Ascending aorta (tissue), 2 donors: ENCODE measurements at places on chromosomes 2 and 18. TPM values are rescaled to one million over a fixed set of nuclear protein-coding genes. Genes with fewer than 3 reads are reported as not detected.

GRCh38 chr2:184562532-184562931, 35.8 kb upstream of the ZNF804A start:
- no peak for DNase-seq

Gene CREG2
- not detected for total RNA-seq

Gene DNER
- total RNA-seq: 1.2 TPM

GRCh38 chr2:239820836-239821693, 204.1 kb downstream of the NDUFA10 start:
- DNase-seq: no peak

- DNase-seq: no peak
Measured at GRCh38 chr2:166184789-166185188, 57.0 kb upstream of the SCN1A start.

Gene KCNF1
- total RNA-seq: not detected

- DNase-seq: no peak
Measured at GRCh38 chr18:76855594-76855993, 33.2 kb downstream of the ZNF236 start.

GRCh38 chr2:112201696-112202430, 53.0 kb downstream of the ZC3H8 start:
- DNase-seq: no peak

Gene TMEM178A
- 29.5 TPM for total RNA-seq

GRCh38 chr2:188725746-188726360, 248.3 kb upstream of the COL3A1 start:
- DNase-seq: no peak

DNA sequence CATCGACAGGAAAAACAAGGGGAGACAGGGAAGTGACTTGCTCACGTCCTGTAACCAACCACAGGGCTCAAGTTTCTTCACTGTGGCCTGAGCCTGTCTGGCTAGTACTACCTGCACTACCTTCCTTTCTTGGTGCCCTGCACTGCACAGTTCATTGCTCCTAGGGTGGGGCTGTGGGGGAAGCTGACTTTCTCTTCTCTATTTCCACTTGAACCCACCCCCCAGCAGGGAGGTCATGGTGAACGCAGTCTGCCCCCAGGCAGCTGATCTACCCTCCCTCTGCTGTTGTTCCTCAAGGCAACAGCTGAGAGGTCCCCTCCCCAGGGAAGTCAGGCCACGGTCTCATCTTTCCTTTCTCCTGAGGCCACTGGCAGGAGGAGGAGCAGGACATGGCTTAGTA, 532.1 kb downstream of the SOX11 start:
- no peak for DNase-seq

DNA sequence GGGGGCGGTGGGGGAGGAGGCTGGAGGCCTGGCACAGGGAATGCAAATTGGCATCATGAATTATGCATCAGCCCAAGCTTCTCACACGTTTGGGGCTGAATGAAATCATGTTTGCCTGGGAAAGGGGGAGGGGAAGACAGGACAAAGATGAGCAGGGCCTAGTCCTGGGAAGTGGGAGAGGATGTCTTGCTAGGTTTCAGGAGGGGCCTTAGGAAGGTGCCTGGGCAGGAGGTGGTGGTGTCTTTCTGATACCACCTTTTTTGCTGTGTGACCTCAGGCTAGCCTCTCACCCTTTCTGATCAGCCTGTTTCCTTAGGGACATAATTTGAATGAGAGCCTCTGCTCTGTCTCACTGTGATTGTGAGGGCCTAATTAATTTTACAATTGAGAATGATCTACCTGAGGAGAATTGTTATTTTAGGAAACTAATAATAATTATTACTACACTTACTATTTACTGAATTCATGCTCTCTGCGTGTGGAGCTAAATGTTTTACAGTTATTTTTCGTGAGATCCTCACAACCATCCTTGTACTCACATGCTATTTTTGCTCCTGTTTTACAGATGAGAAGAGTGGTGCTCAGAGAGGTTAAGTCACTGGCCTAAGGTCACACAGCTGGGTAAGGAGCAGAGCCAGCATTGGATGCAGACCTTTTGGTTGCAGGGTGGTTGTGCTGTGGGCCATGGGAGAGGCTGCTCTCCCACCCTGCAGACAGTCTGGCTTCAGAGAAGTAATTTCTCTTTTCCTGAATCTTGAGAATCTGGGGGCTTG, 39.6 kb downstream of the INHBB start:
- DNase-seq: no peak

DNA sequence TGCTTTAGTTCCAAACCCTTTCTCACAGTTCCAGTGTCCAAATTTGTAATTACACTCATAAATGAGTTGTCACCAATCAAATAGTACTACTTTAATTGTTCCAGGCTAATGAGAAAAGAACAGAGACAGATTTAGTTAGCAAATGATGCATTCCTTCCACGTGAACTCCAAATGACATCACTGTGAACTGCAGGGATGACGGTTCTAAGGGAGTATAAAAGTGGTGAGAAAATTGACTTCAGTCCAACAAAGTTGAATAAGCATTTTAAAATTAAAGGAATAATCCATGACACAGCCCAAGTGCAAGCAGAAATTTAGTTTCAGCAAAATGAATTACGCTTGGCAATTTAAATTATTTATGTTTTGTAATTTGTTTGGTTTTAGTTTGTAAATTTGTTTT, 102.0 kb upstream of the LRATD1 start:
- no peak for DNase-seq

Gene AMER3
- not detected for total RNA-seq

- no peak for DNase-seq
Measured at GRCh38 chr2:50712569-50712968, 319.4 kb downstream of the NRXN1 start.

- DNase-seq: no peak
Measured at GRCh38 chr2:117621326-117621725, 193.2 kb upstream of the DDX18 start.

GRCh38 chr2:220002699-220003098, 375.3 kb downstream of the SLC4A3 start:
- no peak for DNase-seq

DNA sequence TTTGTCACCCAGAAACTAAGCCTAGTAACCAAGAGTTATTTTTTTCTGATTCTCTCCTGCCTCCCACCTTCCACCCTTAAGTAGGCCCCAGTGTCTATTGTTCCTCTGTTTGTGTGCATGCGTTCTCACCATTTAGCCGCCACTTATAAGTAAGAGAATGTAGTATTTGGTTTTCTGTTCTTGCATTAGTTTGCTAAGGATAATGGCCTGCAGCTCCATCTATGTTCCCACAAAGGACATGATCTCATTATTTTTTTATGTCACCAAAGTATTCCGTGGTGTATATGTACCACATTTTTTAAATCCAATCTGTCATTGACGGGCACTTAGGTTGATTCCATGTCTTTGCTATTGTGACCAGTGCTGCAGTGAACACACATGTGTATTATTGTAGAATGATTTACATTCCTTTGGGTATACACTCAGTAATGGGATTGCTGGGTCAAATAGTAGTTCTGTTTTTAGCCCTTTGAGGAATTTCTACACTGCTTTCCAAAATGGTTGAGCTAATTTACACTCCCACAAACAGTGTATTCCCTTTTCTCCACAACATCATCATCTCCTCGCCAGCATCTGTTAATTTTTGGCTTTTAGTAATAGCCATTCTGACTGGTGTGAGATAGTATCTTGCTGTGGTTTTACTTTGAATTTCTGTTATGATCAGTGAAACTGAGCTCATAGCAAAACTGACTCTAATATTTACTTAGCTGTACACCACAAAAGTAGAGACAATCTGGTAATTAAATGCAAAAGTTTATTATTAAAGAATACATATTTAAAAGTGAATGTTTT, 660.1 kb upstream of the SLC8A1 start:
- DNase-seq: no peak

DNA sequence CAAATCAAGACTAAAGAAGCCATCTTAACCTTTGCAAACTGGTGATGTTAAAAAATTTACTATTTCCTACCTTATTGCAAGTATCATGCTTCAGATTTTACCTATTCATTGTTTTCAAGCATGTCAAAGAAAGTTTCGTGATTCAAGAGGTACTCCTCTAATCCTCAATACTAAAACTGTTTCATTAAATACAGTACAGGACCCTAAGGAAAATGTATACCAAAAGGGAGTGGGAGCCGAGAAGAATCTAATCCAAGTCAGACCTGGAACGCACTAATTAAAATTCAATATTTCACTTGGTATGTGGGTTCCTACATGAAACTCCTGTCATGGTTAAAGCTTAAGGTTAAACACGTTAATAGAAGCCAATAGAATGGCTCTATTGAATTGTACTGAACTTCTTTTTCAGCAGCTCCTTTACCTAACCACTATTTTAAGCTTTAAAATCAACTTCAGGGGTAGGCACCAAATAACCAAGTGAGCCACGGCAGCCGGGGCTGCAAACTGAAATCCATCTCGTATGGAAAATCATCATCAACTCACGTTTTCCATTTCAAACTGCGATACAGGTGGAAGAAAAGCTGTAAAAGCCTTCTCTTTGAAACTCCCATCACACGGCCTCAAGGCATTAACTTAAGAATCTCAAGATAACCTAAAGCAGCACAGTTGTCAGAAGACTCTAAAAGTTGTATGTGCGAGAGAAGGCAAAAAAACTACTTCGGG, 188.8 kb downstream of the ZEB2 start:
- DNase-seq: no peak
